ENCODE measurements at places on chromosomes 1 and 21.

- DNase-seq: no peak
These were observed 29.4 kb upstream of the EPS8L3 start for GRCh38 chr1:109793089-109793485.

DNA sequence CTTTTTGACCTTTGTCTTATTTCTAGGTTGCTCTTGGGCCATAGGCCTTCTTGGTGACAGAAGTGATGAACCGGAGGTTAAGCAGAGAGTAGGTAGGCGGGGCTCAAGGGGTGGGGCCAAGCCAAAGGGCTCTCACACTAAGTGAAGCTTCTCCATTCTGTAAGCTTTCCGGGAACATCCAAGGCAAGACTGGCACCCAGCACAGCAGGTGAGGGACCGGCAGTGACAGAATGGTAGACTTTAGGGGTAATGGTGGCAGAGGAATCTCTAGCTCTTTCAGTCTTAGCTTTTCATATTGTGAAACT is at the start of gene TNFAIP8L2:
Gene TNFAIP8L2 (plus strand): TSS at position 135 of the 305 bp plus-strand sequence. CDS start 2,049 bp downstream, outside the sequence.
- DNase-seq: no peak

GRCh38 chr1:59696421-59697115 is 118.2 kb upstream of the HOOK1 start:
- DNase-seq: no peak

GRCh38 chr1:94821636-94822305 is 1.6 kb downstream of the SLC44A3 start:
- DNase-seq: no peak

- DNase-seq: no peak
These were observed 16.4 kb upstream of the TARBP1 start for GRCh38 chr1:234495231-234495990.

DNA sequence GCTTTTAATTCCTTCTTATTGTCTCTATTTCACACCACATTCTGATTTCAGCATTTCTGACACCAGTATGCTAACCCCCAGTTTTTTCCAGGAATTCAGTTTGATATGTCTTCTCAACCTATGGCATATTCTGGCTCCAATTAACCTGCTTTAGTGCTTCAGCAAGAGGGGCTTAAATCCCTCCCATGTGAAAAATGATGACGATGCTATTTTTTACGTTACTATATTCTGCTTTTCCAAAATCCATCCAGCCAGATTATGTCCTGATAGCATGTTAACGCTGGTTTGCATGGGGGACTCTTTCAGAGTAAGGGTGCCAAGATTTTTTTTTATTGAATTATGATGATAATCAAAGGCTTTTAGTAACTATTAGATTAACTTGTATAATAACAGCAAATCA is 163.3 kb upstream of the ADAMTS5 start:
- no peak for DNase-seq

GRCh38 chr1:163231385-163231784 is 28.7 kb upstream of the RGS5 start:
- DNase-seq: no peak

DNA sequence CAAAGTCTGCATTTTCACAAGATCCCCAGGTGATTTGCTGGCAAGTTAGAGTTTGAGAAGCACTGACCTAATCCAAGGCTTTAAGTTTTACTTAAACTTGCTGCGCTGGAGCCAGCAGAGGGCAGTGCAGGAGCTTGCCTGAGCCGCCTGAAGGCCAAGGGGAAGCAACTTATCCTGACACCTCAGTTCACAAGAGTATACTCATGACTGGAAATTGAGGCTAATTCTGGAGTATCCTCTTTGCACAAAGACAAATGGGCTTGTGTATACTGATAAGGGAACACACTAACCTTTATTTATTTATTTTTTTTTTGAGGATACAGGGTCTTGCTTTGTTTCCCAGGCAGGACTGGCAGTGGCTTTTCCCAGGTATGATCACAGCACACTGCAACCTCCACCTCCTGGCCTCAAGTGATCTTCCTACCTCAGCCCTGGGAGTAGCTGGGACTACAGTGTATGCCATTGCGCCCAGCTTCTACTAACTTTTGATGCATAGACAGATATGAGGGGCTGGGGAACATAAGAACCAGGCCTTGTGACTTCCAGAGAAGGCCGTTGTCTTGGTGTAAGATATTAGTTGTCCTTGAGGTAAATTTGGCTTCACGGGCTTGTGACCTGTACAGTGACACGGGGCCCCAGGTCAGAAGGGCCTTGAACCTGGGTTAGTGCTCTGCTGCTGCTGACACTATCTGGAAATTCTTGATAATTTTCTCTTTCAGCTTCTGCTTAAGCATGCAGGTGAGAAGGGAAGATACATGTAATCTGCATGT is 29.0 kb upstream of the SLAMF1 start:
- DNase-seq: peak; percentile 2

GRCh38 chr1:117231748-117232373 is 21.1 kb upstream of the VTCN1 start:
- DNase-seq: no peak

DNA sequence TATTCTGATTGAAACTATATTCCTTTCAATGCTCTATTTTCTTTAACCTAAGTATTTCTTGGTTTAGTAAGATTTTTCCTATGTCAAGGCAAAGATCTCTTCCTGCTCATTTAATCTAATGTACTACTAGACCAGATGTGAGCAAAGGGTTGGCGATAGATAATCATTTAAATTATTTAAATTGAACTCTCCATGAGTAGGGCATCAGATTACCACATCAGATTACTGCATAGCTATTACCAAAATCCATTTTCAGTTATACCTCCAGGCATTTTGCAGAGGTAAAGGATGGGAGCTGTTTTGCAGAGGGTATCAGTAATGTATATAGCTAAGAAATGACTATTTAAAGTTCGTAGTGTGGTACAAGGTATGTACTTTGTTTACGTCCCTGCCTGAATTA is 607.9 kb downstream of the PTPRC start:
- DNase-seq: no peak

DNA sequence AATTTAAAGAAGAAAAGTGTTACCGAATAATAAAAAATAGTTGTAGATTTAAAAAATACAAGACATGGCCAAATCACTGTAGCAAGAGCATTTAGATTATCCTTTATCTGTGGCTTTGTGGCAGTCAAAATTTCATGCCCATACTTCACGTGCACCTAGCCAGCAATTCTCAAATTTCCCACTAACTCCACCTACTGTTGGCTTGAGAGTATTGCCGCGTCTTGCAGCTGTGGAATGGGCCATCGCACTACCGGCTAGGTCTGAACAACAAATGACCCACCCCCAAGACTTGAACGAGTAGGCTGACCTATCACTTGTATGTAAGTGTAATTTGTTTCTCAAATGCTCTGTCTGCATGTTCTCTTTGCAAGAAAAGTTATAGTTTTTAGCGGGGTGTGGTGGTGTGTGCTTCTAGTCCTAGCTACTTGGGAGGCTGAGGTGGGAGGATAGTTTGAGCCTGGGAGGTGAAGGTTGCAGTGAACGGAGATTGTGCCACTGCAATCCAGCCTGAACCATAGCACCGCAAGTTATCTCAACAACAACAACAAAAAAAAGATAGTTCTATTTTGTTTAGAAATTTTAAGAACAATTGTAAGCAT is 4.1 kb downstream of the KRTAP13-4 start:
- DNase-seq: peak; percentile 36

DNA sequence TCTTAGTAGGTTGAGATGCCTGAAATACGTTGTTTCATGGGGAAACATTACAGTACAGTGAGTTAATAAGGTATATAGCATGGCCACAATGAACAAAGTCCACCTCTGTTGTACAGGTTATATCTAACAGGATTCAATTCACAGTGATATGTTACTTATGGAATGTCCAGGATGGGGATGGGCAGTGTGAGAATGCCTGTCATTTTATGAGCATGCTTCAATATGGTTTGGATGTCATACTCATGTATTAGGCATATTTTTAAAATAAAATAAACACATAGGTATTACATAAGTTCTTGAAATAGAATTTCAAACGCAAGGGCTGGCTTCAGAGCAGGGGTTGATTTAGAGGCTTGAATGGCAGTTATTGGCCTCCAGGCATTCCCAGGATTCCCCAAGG is 6.1 kb upstream of the PHLDA3 start:
- DNase-seq: no peak

- no peak for DNase-seq
These were observed 22.9 kb upstream of the VPS13D start for GRCh38 chr1:12206792-12207424.

DNA sequence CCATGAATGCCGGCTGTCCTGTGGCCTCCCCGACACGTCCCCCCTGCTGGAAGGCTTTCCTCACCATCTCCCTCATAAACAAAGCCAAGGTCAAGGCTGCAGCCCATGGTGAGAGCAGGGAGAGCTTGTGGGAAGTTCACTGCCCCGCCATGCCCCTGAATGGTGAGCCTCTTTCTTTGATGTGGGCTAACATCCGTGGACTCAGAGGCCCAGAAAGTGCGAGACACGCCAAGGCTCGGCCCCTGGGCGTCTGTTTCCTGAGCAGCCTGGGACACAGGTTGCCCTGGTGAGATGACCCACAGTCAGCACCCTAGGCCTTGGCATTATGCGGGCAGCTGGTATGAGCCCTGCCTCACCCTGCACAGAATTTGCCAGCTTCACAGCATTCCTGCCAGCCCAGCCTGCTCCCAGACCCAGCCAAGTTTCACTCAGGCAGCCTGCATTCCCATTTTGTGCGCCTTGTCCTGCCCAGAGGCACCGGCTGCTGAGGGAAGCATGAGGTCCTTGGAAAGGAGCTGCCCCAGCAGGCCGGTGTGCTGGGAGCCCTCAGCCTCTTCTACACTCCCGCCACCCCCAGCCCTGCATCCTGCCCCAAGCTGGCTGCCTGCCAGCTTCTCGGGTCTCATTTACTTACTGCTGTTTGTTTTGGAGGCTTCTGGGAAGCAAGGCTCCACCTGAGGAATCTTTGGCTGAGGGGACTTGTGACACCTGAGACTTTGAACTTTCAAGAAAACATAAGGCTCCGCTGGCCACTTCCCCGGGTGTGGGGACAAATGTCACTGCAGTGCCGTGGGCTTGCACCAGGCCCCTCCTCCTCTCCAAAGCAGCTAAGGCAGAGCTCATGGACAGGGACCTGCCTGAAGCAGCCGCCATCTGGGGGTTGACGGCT is 31.9 kb downstream of the NEK2 start:
- DNase-seq: peak; percentile 71

DNA sequence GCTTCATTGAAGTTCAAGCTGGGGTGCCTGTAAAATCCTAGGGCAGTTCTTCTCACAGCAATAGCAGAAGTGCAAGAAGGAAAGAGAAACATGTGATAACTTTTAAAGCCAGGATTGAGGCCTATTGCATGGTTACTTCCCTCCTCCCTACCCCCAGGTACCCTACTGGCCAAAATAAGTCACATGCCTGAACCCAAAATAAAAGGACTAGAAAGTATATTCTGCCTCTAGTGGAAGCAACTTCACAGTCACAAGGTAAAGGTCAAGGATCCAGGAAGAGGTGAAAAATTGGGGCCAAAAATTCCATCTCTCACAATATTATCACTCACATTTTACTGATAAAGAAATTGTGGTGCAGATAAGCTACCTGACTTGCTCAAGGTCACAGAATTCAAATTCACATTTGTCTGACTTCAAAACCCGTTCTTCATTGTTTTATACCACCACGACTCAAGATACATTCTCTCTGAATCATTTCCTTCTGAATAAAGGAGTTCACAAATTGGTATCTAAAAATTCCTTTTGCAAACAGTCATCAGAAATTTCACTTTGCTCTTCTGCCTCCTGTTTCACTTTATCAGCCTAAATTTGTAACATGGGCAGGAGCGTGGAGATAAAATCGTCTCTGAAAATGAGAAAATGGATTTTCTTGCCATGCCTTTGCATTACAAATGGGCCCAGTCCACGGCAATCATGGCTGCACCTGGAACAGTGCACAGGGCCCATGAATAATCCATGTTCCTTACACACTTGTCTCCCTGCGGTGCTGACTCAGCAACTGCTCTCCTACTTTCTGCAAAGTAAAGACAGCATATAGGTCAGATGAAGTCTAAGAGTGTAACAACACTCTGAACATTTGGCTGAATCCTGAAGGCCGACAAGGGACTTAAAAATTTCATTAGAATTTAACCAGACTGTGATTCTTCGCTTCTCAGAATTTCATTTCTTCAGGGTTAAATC is 485.3 kb upstream of the NFIA start:
- DNase-seq: no peak

GRCh38 chr1:166844791-166845190 is 5.5 kb downstream of the POGK start:
- no peak for DNase-seq

GRCh38 chr1:178541829-178542553 is 29.1 kb downstream of the TEX35 start:
- DNase-seq: peak; percentile 30

- no peak for DNase-seq
These were observed at the start of gene TMEM125 for GRCh38 chr1:43269627-43270375. Gene TMEM125 (plus strand): TSS chr1:43269983. CDS start chr1:43272723, 2,740 bp downstream.

GRCh38 chr1:26126321-26127084 is 14.9 kb downstream of the PDIK1L start:
- no peak for DNase-seq

DNA sequence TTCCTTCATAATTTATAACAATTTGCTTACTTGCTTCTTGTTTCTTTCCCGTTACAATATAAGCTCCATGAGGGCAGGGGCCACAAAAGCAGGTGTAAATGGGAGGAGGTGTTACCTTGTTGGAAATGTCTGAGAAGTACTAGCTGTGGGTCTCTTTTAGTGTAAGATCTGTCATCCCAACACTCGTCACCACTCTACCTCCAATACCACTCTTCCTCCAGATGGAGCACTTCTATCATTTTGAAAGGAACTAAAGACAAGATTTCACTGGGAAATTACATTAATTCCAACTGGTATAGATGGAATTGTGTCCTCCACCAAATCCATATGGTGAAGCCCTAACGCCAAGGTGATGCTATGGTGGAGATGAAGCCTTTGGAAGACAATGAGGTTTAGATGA is 53.0 kb upstream of the CPLANE2 start:
- no peak for DNase-seq

GRCh38 chr21:43574741-43575472 is 84.4 kb downstream of the HSF2BP start:
- DNase-seq: no peak

DNA sequence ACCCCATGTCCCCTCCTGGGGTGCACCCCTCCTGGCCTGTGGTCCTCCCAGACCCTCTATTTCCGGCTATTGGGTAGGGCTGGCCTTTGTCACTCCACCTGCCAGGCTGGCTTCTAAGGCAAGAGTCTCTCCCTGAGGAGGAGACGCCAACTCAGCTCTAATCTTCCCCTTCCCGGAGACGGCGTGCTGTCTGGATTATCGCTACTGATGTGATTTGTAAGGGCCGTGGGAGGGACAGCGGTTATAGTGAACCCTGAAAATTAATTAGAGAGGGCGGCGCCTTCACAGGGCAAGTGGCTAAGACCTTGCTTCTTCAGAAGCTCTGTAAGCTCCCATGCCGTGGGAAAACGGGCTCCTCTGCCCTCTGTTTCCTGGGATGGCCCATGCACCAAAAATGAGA is 207.0 kb upstream of the VAMP3 start:
- no peak for DNase-seq

- no peak for DNase-seq
These were observed 48.4 kb downstream of the SLC37A1 start for GRCh38 chr21:42561762-42562650.

DNA sequence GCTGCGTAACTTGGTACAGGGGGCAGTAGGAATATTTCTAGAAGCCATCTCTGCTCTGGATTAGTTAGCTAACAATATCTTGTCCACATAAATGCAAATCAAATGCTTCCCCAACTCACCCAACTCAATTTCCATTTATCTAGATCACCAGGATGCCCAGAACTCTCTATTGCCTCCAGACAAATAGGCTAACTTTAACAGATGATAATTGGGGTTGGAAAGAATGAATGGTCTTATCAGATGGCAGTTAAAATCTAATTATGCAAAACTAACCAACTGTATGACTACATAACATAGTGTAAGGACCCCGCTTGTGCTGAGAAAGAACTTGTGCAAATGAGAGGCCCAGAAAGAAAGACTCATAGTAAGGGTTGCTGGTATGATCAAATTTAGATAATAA is 1024.8 kb downstream of the PLA2G4A start:
- DNase-seq: no peak

- DNase-seq: no peak
These were observed 38.2 kb downstream of the TTLL7 start for GRCh38 chr1:83960669-83961277.

All from SHP77 (cell line).